Colonic mucosa (tissue), 4 donors: ENCODE measurements at places on chromosomes 6 and 20.

DNA sequence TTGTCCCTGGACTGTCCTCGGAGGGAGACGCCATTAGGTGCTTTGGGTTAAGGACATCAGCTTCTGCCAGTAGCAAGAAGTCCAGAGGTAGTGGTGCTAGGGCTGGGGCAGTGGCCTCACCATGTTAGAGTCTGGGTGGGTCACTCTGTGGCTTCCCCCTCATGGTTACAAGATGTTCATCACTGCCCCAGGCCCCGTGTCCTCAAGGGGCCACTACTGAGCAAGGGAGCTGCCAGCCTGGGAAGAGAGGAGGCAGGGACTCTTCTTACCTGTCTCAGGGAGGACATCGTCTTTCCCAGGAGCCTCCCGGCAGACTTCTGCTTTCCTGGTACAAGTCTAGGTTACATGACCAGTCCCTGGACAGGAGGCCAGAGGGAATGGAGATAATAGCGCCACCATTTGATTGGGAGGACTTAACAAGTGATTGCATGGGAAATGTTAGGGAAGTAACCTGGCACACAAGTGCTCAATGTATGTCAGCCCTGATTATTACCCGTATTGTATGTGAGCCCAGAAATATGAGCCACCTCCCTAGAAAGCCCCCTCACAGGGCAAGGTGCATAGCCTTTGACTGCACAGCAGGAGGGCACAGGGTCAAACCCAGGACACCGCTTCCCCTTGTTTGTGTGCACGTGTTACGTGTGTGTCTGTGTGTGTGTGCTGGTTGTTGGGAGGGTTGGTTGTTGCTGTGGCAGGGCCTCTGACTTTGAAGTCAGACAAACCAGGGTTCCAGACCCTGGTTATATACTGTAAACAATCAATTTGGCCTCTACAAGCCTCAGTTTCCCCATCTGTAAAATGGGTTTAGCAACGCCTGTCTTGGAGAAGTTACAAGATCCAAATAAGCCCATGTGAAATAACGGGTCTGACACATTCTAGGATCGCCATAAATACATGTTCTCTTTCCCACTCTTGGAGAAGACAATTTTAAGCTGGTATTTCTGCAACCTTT lies 30.0 kb downstream of the SIRPA start:
- H3K36me3 ChIP-seq, result no peaks in the 10 kb centered on the region
- H3K27me3 ChIP-seq, result no peaks in the 10 kb centered on the region
- H3K4me1 ChIP-seq, result no peaks in the 10 kb centered on the region
- no peak overlapping the region for H3K27ac ChIP-seq
- no peak overlapping the region for H3K4me3 ChIP-seq

DNA sequence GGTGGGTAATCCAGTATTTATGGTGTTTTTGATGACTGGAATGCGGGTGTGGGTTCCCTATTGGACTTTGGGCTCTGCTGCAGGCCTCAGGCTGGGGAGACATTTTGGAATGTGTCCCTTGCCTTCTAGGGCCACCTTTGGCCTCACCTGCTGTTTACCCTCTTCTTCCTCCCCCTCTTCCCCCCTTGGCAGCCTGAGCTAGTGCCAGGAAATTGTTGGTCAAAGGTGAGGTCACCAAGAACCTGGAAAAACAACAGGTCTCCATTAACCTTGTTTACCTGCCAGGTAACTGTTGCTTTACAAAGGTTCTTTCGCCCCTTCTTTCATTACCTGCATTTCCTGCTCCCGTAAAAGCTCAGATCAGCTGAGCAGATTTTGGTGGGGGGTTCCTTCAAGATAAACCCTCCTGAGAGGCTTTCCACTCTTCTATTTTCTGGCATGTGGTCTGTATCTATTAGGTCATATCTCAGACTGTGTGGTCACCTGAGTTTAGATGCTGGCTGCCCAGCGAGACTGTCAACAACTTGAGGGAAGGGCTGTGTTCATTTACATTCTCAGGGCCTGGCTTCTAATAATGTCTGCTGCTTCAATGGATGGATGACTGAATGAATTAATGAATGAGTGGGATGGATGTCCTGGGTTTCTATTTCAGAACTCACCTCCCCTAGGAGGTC lies 34.7 kb downstream of the VEGFA start:
- peak overlapping the region; percentile 63 for H3K27ac ChIP-seq
- H3K4me1 ChIP-seq, result peaks cover 29% of the 10 kb centered on the region
- peak; percentile 89 for DNase-seq

DNA sequence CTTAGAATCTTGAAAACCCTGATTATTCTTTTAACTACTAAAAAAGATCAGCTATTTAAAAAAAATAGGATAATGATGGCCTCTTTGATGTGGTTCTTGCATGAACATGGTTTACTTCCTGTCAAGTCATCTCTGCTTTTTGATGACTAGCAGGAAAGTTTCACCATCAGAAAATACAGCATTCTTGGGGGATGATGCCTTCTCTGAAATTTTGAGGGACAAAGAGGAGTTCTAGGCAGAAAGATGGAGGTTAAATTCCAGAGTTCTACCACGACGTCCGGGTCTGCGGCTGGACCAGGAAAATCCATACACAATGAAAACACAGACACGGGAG lies 130.4 kb downstream of the OLIG3 start:
- H3K4me1 ChIP-seq, result no peaks in the 10 kb centered on the region
- no peak for DNase-seq
- no peak overlapping the region for H3K27ac ChIP-seq
- H3K4me3 ChIP-seq, result no peak overlapping the region
- no peaks in the 10 kb centered on the region for H3K27me3 ChIP-seq
- no peaks in the 10 kb centered on the region for H3K36me3 ChIP-seq

DNA sequence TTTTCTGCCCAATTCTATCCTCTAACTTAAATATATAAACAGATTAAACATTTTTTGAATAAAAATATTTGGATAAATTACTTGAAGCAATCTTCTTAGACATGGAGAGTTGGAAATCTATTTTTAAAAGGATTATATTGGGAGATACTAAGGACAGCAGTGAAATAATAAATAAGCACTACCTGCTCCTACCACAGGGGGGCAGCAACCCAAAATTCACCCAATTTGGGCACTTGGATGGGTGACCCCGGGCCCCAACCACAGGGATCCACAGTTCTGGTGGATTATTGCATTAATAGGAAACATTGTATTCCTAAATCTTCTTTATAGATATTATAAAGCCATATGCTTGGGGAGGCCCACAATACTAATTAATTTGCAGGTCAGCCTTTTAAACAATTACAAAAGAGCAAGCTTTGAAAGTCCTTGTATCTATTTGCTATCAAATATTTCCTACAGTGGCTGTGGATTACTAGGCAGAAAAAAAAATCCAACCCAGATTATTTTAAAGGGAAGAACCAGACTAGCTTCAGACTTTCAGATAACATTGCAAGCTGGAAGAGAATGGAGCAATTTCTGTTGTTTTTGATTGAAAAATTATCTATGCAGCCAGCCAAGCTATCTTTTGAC lies 66.4 kb upstream of the PDE10A start:
- H3K4me3 ChIP-seq, result no peak overlapping the region
- no peak overlapping the region for H3K27ac ChIP-seq
- H3K36me3 ChIP-seq, result no peaks in the 10 kb centered on the region
- no peaks in the 10 kb centered on the region for H3K27me3 ChIP-seq
- peak; percentile 54 for DNase-seq
